ENCODE measurements at places on chromosomes 4 and X. TPM values are rescaled to one million over a fixed set of nuclear protein-coding genes. Genes with fewer than 3 reads are reported as not detected.

DNA sequence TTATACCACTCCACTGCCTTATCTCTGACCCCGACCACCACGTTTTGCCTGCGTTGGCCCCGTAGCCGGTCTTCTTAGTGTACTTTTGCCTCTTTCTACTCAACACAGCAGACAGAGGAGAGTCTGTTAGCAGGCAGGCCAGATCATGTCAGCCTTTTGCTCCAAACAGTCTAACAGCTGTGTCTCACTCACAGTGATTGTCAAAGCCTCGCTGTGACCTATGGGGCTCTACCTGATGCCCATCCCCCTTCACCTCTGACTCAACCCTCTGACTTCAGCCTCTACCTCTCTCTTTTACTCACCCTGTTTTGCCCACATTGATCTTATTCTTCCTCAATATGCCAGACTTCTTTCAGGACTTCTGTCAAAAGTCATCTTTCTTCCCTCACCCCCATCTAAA, 127.1 kb downstream of the TRIML1 start:
- H3K36me3 ChIP-seq, result no peaks in the 10 kb centered on the region
- H3K27me3 ChIP-seq, result no peaks in the 10 kb centered on the region
- no peak overlapping the region for H3K4me3 ChIP-seq
- no peak for DNase-seq
- H3K4me1 ChIP-seq, result no peaks in the 10 kb centered on the region
- no peak overlapping the region for H3K27ac ChIP-seq

- H3K27me3 ChIP-seq, result no peaks in the 10 kb centered on the region
- no peaks in the 10 kb centered on the region for H3K36me3 ChIP-seq
- no peak overlapping the region for H3K4me3 ChIP-seq
- no peak overlapping the region for H3K27ac ChIP-seq
These were observed 304.9 kb downstream of the DHX15 start for GRCh38 chr4:24279469-24279868.

- H3K4me1 ChIP-seq, result no peaks in the 10 kb centered on the region
- no peak overlapping the region for H3K27ac ChIP-seq
- H3K27me3 ChIP-seq, result no peaks in the 10 kb centered on the region
- no peak overlapping the region for H3K4me3 ChIP-seq
- no peaks in the 10 kb centered on the region for H3K36me3 ChIP-seq
- DNase-seq, result no peak
These were observed 962.6 kb downstream of the PCDH7 start for GRCh38 chr4:31682796-31683195.

- no peaks in the 10 kb centered on the region for H3K36me3 ChIP-seq
- no peak overlapping the region for H3K4me3 ChIP-seq
- H3K27ac ChIP-seq, result no peak overlapping the region
- H3K27me3 ChIP-seq, result no peaks in the 10 kb centered on the region
- H3K4me1 ChIP-seq, result no peaks in the 10 kb centered on the region
These were observed 11.5 kb downstream of the IGSF1 start for GRCh38 chrX:131277543-131278136.

GRCh38 chrX:9651737-9652136, 113.9 kb downstream of the GPR143 start:
- H3K27me3 ChIP-seq, result no peaks in the 10 kb centered on the region
- H3K27ac ChIP-seq, result no peak overlapping the region
- DNase-seq, result no peak
- no peak overlapping the region for H3K4me3 ChIP-seq

GRCh38 chr4:119246177-119246733, 33.7 kb downstream of the USP53 start:
- H3K27ac ChIP-seq, result no peak overlapping the region
- H3K4me1 ChIP-seq, result peaks cover 3% of the 10 kb centered on the region
- H3K36me3 ChIP-seq, result peaks cover 9% of the 10 kb centered on the region
- no peak overlapping the region for H3K4me3 ChIP-seq
- H3K27me3 ChIP-seq, result no peaks in the 10 kb centered on the region
- no peak for DNase-seq

DNA sequence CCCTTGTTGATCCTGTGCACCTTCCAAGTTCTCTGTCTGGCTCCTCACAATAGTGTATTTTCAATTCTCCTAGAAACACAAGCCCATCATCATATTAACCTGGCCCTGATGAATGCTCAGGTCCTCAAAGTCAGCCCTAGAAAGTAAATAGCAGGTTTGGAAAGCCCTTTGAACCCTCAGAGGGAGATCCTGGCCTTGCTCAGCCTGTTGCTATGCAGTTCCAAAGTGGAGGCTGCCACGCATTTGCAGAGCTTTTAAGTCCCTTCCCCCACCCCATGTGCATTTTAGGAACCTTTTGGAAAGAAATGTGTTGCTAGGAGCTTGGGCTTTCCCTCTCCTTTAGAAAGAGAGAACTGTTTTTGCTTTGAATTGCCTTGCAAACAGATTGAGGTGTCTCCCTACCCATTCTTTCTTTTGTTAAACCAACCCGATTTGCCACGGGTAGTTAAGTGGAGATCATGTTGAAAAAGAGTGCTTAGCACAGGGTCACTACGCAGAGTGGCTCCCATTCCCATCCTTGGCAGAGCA, 12.2 kb downstream of the MAMLD1 start:
- H3K4me3 ChIP-seq, result no peak overlapping the region
- H3K27me3 ChIP-seq, result no peaks in the 10 kb centered on the region
- H3K36me3 ChIP-seq, result no peaks in the 10 kb centered on the region
- no peak for DNase-seq

LDB2 gene
- total RNA-seq, result 91.5 TPM

- H3K36me3 ChIP-seq, result no peaks in the 10 kb centered on the region
- no peak overlapping the region for H3K4me3 ChIP-seq
- DNase-seq, result no peak
- H3K4me1 ChIP-seq, result no peaks in the 10 kb centered on the region
- no peak overlapping the region for H3K27ac ChIP-seq
These were observed 38.0 kb upstream of the HELT start for GRCh38 chr4:184980261-184980660.

DNA sequence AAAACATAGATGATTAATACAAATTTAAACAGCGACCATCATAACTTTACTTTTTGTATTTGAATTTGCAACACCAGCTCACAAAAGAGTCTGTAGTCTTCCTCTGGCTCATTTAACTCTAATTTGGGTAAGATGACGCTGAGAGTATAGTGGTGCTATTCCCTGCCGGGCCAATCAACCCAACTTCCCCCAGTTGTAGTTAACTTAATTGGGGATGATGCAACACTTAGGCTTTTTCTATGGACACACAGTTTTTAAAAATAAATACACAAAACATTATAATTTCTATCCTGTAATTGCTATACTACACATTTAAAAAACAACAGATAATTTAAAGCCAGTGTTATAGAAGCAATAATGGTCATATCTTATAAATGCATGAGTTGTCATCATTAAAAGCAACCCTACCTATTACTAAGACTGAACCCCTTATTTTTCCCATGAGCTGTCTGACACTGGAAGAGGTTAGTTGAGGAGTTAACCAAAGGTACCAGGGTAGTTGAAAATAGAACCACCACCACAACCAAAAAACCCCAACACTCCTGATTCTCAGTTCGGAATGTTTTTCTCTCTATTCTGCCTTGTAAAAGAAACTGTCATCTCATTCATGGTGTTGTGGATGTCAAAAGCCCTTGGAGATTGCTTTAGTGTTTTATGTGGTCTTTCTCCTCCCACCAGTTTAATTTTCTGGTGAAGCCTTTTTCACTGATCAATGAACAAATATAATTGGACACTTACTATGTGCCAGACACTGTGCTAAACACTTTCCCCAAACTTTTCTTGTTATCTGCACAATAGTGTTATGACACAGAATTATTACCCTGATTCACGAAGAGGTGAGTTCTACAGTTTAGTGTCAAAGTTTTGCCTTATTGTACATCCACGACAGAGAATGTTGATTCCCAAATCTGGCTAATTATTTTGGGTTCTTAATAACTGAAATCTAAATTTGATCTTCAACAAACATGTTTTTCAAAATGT, 61.5 kb upstream of the RAPGEF2 start:
- no peak overlapping the region for H3K27ac ChIP-seq
- no peak for DNase-seq
- no peaks in the 10 kb centered on the region for H3K36me3 ChIP-seq
- no peaks in the 10 kb centered on the region for H3K27me3 ChIP-seq
- H3K4me3 ChIP-seq, result no peak overlapping the region
- no peaks in the 10 kb centered on the region for H3K4me1 ChIP-seq

ASB12 gene
- 0.39 TPM for total RNA-seq

DNA sequence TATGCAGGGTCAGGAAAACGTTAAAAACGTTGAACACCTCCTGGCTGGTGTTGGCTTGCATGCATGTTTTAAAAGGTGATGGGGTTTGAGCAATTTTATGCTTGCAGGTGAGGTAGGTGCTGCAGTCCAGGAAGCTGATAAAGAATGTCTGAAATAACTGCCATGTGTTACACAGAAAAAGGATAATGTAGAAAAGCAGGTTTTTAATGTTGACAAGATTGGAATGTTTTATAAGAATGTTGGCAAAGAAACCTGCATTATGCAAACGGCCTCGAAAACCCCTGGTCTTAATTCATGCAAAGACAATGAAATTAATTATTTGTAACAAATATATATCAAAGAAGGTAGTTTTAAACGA, 723.7 kb upstream of the AGA start:
- H3K4me1 ChIP-seq, result no peaks in the 10 kb centered on the region
- H3K27me3 ChIP-seq, result no peaks in the 10 kb centered on the region
- DNase-seq, result no peak
- H3K36me3 ChIP-seq, result no peaks in the 10 kb centered on the region

DNA sequence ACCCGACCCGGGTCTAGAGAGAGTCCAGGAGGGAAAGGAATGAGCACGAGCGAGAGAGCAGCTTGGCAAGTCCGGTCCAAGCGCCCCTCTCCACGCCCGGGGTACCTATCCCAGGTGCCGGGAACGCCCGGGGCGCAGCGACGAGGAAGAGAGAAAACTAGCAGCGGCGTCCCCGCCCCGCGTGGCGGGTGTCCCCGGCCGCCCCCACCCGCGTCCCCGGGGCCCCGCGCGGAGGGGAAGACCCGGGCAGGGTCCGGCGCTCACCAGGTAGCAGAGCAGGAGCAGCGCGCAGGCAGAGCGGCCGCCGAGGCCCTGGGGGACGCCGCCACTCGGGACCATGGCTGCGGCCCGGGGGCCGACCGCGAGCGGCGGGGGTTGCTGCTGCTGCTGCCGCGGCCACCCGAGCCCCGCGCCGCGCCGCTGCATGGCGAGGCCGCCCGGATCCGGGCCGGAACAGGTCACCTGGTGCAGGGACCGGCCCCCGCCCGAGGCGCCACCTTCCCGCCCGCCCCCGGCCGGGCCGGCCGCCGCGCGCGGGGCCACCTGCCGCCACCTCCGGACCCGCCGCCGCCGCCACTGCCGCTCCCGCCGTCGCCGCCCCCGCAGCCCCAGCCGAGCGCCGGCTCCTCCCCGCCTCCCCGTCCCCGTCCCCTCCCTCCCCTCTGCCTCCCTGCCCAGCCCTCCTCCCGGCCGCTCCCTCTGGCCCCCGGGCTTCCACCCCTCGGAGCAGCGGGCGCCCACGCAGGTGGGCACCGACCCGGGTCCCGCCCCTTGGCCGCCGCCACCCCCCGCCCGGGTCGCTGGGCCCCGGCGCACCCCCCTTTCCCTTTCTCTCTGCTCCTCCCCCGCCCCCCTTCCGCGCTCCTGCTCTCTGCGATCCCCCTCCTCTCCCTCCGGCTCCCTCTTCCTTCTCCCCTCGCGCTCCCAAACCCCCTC, at the start of gene SEL1L3:
SEL1L3 (minus strand) TSS at position 578 of the 936 bp plus-strand sequence; CDS start at position 426, 152 bp downstream.
- DNase-seq, result peak; percentile 54
- H3K27ac ChIP-seq, result no peak within 1 kb of the TSS
- H3K4me3 ChIP-seq, result peak within 1 kb of the TSS; percentile 80
- no peaks in the 10 kb centered on the region for H3K27me3 ChIP-seq

XK gene
- total RNA-seq, result 1.7 TPM

GRCh38 chr4:2253160-2254084, 8.5 kb downstream of the MXD4 start:
- no peak overlapping the region for H3K4me3 ChIP-seq
- H3K27ac ChIP-seq, result no peak overlapping the region
- H3K4me1 ChIP-seq, result no peaks in the 10 kb centered on the region
- H3K36me3 ChIP-seq, result no peaks in the 10 kb centered on the region
- H3K27me3 ChIP-seq, result no peaks in the 10 kb centered on the region

GRCh38 chrX:23845351-23845817, 62.4 kb downstream of the APOO start:
- no peaks in the 10 kb centered on the region for H3K36me3 ChIP-seq
- no peak overlapping the region for H3K27ac ChIP-seq
- no peak overlapping the region for H3K4me3 ChIP-seq
- DNase-seq, result no peak

GRCh38 chrX:119734897-119735339, 23.5 kb upstream of the SOWAHD start:
- peak; percentile 80 for DNase-seq
- H3K4me3 ChIP-seq, result no peak overlapping the region
- no peaks in the 10 kb centered on the region for H3K4me1 ChIP-seq
- H3K36me3 ChIP-seq, result no peaks in the 10 kb centered on the region

- H3K36me3 ChIP-seq, result no peaks in the 10 kb centered on the region
- H3K4me3 ChIP-seq, result no peak overlapping the region
- no peak overlapping the region for H3K27ac ChIP-seq
- no peak for DNase-seq
These were observed 49.3 kb upstream of the RPL34 start for GRCh38 chr4:108570993-108571569.

DNA sequence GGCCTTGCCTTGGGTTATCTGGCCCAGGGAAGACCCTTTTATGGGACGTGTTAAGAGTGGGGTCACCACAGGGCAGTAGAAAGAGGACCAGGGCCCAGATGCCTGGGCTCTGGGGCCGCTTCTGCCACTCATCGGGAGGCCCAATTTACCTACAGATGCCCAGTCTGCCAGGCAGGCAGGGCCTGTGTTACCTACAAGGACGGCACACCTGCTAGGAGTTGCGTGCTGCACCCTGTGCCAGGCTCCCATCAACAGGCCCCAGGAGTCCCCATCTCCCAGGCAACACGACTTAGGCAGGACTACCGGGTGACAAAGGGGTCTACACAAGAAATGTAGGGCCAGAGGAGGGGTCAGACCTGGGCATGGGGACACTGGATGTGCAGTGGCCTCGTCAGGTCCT, 34.6 kb downstream of the WDR1 start:
- no peak for DNase-seq
- H3K27me3 ChIP-seq, result no peaks in the 10 kb centered on the region
- no peaks in the 10 kb centered on the region for H3K4me1 ChIP-seq

- no peaks in the 10 kb centered on the region for H3K27me3 ChIP-seq
- no peak overlapping the region for H3K27ac ChIP-seq
- peak; percentile 69 for DNase-seq
- H3K36me3 ChIP-seq, result no peaks in the 10 kb centered on the region
- no peaks in the 10 kb centered on the region for H3K4me1 ChIP-seq
- H3K4me3 ChIP-seq, result no peak overlapping the region
These were observed 48.1 kb upstream of the FAM9C start for GRCh38 chrX:13092455-13092941.

DCHS2 gene
- total RNA-seq, result 0.03 TPM

GRCh38 chrX:2872671-2873277, 44.0 kb downstream of the GYG2 start:
- DNase-seq, result no peak
- no peaks in the 10 kb centered on the region for H3K27me3 ChIP-seq
- no peak overlapping the region for H3K27ac ChIP-seq
- H3K4me3 ChIP-seq, result no peak overlapping the region
- H3K4me1 ChIP-seq, result no peaks in the 10 kb centered on the region

TECRL gene
- total RNA-seq, result not detected

Data from aorta (tissue), 5 donors.